ENCODE measurements at places on chromosomes 7 and 10.

DNA sequence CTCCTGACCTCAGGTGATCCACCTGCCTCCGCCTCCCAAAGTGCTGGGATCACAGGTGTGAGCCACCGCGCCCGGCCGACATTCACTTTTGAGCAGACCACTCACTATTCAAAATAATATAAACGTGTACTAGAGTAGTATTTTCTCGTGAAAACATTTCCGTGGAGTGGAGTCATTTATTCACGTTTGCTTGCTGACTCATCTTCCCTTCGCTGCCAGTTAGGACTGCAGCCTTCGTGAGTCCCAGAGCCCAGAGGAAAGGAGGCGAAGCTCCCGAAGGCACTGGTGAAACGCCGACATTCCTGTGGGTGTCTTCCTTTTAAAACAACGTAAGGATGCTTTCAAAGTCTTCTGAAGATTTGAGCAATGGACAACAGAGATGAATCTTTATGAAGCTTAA is 10.9 kb upstream of the INPP5A start:
- DNase-seq, result no peak

DNA sequence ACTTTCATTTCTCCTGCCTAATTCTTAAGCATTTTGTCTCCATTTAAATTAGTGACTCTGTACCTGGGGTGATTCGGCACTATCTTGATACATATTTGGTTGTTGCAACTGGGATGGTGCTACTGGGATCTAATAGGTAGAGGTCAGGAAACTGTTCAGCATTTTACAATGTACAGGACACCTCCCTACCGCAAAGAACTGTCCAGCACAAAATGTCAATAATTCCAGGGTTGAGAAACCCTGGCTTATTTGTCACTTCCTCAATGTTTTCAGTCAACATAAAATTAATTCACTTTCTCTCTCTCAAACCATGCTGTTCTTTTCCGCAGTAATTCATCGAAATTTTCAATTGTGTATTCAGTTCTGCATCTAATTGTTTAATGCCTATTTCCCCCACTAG is 151.4 kb upstream of the CALCR start:
- DNase-seq, result no peak

- DNase-seq, result no peak
These were observed 28.9 kb downstream of the ADAP1 start for GRCh38 chr7:925601-926000.

DNA sequence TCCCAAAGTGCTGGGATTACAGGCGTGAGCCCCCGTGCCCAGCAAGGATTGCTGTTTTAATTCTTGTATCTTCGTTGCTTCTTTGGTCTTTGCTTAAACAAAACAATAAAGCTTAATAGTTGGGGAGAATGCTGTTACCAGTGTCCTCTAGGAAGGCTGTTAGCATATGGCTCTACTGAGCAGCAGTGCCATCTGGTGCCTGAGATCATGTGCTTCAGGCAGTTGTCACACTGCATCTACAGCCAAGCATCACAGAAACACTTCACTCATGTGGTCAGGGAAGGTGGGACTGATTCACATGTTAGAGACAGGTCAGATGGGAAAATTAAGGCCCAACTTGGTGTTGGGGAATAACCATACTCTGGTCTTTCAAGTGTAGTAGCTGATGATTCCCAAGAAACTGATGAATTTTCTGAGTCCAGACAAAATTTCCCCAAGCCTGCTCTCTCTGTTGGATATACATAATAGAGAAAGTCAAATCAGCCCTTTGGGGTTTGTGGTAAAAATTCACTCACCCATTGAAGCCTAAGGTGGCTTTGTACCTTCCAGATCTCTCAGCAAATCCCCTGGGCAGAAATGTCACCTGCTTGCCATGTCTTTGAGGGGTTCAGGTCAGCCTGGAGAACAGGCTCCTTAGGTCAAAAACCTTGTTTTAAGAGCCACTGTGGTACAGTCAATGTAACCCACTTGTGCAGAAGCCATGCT is 28.4 kb downstream of the UBE2D4 start:
- DNase-seq, result peak; percentile 12

DNA sequence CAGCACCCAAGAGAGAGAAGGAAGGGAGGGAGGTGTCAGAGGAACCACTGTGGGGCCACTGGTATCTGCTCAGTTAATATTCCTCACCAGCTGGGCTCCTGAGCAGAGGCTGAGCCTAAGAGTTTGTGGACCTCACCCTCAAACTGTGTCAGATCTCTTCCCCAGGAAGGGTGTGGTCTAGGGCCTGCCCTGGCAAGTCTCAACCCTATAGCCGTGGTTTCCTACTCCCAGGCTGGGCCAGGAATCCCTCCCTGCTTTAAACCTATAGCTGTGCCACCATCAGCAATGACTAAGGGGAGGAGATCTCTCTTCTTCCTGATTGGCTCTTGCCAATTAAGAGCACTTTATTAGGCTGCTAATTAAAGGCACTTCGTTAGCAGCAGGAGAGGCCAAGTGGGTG is 29.9 kb downstream of the POLL start:
- no peak for DNase-seq

- DNase-seq, result no peak
These were observed 3.0 kb downstream of the NEUROG3 start for GRCh38 chr10:69570050-69570816.

Data from NCI-H1436 (cell line).